H7 (cell line): ENCODE measurements at places on chromosomes 2 and 18. TPM values are rescaled to one million over a fixed set of nuclear protein-coding genes. Genes with fewer than 3 reads are reported as not detected.

DNA sequence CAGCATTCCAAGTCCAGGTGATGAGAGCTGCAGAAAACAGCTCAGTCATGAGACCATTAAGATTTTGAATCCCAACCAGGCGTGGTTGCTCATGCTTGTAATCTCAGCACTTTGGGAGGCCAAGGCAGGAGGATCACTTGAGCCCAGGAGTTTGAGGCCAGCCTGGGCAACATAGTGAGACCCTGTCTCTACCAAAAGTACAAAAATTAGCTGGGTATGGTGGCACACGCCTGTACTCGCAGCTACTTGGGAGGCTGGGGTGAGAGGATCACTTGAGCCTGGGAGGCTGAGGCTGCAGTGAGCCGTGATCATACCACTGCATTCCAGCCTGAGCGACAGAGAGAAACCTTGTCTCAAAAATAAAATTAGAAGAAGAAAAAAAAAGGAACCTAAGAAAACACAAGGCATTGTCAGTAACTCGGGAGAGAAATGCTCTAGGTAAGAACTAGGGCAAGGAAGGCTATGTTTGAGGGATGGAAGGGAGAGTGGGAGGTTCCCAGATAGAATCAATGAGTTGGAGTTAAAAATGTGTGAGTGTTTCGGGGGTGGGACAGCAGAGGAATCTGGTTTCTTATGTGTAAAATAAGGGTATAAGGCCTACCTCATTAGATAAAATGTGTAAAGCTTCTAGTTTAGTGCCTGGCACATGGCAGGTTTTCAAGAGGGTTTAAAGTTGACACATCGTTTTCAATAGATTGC lies 23.3 kb upstream of the MTA3 start:
- DNase-seq = no peak

DNA sequence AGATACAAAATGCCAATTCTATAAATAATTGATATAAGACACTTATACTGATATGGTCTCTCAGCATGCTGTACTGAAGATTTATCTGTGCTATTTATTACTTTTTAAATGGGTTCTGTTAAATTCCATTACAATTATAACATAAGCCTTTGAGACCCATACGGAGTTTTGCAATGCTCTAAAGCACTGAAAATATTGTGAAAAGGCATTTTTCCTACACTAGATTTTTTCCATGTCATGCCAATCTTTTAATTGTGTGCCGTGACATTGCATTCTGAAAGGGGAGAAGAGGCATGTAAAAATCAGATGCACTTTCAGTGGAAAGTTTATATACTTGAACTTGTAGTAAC lies 46.5 kb downstream of the EFEMP1 start:
- no peak for DNase-seq

DNA sequence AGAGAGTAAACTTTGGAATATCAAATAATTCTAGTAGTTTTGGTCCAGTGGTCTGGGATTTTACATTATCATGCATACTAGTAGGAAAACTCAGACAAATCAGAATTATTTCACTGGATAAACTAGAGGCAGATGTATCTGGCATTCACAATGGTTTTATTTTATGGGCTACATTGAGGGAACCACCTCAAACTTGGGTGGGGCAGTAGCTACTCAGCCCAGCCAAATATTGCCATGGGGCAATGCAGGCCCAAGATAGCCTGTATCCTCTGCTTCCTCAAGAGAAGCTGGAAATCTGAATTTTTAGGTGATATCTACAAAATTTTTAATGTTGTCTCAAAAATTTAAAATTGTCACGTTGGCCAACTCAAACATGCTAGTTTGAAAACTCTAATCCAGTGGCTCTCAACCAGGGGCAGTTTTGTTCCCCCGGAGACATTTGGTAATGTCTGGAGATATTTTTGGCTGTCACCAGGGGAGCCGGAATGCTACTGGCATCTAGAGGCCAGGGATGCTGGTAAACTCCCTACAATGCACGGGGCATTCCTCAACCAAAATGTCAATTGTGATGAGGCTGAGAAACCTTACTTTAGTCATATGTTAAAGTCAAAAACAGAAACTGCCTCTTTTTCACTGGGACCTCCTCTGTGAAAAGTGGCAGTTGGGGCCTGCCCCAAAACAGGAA lies 172.8 kb upstream of the SPRED2 start:
- DNase-seq = no peak

GRCh38 chr2:85994421-85994777 lies 105.6 kb upstream of the ST3GAL5 start:
- no peak for DNase-seq

- no peak for DNase-seq
These were observed 64.5 kb downstream of the LYPD6 start for GRCh38 chr2:149394864-149395263.

DNA sequence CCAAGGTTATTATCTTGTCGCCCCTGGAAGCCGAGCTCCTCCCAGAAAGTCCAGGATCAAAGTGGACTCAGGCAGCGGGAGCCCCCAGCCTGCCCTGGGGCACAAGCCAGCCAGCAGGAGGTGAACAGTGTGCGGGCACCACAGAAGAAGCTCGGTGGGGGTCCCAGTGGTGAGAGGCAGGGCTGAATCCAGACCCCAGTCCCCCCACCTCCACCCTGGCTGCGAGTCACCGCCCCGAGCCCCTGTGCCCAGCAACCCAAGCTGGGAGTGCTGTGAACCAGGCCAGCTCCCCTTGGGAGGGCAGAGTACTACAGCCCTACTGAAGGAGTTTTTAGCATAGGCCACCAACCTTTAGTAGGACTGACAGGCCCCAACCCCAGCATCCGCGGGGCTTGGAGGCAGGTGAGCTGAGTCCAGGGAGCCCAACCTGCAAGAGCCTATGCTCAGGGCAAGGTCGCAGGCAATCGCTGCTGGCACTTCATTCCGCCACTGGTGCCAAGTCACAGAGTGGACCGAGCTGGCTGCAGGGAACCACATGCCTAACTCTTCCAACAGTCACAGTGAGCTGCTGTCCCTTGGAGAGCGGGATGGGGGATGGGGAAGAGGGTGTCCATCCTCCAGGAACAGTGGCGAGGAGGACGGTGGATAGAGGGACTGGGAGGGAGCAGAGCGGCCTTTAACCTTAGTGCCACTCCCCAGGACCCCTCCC lies 3.0 kb downstream of the PIEZO2 start:
- DNase-seq = peak; percentile 64

DNA sequence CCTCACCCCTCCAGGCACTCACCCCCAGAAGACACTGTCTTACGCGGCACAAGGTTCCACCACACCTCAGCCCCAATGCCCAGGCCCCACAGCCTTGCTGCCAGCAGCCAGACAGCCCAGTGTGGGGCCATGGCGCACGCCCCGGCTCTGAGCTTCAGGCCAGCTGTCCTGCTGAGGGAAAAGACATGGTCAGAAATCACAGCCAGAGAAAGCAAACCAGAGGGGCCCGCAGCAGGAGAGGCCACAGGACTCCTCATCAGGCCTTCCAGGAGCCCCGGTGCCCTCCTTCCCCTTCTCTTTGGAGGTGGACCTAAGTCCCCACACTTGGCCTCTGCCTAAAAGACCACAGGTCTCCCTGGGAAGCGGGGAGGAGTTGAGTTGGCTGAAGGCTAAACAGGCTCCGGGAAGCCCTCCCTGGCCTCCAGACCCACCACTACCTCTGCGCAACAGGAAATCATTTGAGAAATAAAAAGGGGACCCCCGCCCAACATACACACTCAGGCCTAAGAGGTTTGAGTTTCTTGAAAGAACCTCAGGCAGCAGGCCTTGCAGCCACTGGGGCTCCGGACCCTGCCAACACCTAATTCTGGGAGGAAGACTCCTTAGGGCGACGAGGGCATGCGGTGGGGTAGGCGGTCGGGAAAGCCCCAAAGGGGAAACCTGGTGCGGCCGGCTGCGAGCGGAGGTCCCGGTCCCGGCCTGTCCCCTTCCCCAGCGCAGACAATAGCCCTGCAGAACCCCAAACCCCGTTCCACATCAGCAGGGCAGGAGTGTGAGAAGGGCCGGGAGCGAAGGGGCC lies 1.9 kb downstream of the SEMA4C start:
- no peak for DNase-seq

GRCh38 chr18:58590254-58590653 lies 38.6 kb downstream of the ALPK2 start:
- peak; percentile 55 for DNase-seq

The PAX3 gene
- not detected in 2 replicates for total RNA-seq
